Spinal cord (tissue), 10 donors: ENCODE measurements at places on chromosomes 7 and 10. TPM values are rescaled to one million over a fixed set of nuclear protein-coding genes. Genes with fewer than 3 reads are reported as not detected.
A peak's percentile ranks its signal among the peaks of the same experiment; 100 is the strongest.

DNA sequence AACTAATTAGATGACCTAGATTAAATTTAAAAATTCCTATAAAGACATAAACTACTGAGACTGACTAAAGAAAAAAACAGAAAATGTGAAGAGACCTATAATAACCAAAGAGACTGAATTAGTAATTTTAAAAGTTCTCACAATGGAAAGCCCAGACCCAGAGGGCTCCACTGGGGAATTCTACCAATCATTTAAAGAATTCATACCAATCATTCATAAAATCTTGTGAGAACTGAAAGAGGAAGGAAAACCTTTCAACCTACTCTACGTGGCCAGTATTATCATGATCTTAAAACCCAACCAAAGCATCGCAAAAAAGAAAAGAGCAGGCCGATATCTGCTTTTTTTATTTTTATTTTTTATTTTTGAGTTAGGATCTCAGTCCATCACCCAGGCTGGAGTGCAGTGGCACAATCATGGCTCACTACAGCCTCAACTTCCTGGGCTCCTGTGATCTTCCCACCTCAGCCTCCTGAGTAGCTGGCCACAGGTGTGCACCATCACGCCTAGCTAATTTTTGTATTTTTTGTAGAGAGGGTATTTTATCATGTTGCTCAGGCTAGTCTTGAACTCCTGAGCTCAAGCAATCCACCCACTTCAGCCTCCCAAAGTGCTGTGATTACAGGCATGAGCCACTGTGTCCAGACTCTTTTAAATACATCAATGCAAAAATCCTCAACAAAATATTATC lies 48.6 kb downstream of the DGKI start:
- no peaks in the 10 kb centered on the region for H3K27me3 ChIP-seq
- no peak overlapping the region for H3K4me3 ChIP-seq
- DNase-seq = no peak

- no peaks in the 10 kb centered on the region for H3K27me3 ChIP-seq
- no peak overlapping the region for H3K4me3 ChIP-seq
- H3K27ac ChIP-seq = no peak overlapping the region
- no peaks in the 10 kb centered on the region for H3K4me1 ChIP-seq
Measured at GRCh38 chr10:35386594-35387174, 50.4 kb downstream of the CCNY start.

- peaks cover 2% of the 10 kb centered on the region for H3K27me3 ChIP-seq
- no peak for DNase-seq
- no peak overlapping the region for H3K27ac ChIP-seq
- peaks cover 18% of the 10 kb centered on the region for H3K36me3 ChIP-seq
- H3K4me3 ChIP-seq = no peak overlapping the region
- H3K4me1 ChIP-seq = peaks cover 43% of the 10 kb centered on the region
Measured at GRCh38 chr7:159038066-159038465, 106.6 kb downstream of the VIPR2 start.

DNA sequence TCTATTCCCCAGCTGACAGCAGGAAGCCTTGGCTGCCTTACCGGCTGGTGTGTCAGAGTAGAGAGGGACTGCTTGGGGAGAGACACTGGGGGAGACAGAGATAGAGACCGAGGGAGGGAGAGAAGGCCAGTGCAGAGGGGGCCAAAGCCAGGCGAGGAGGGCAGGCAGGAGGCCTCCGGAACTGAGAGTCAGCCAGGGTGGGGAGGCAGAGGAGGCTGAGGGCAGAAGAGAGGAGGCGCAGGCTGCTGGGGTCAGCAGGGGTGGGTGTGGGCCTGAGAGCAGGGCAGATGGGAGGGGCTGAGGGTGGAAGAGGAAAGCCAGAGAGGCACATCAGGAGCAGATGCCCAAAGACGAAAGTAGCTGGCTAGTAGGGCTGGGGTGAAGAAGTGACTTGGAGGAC lies 57.2 kb upstream of the PAX2 start:
- no peak overlapping the region for H3K27ac ChIP-seq
- H3K36me3 ChIP-seq = no peaks in the 10 kb centered on the region
- peaks cover 65% of the 10 kb centered on the region for H3K27me3 ChIP-seq
- DNase-seq = no peak
- no peak overlapping the region for H3K4me3 ChIP-seq

DNA sequence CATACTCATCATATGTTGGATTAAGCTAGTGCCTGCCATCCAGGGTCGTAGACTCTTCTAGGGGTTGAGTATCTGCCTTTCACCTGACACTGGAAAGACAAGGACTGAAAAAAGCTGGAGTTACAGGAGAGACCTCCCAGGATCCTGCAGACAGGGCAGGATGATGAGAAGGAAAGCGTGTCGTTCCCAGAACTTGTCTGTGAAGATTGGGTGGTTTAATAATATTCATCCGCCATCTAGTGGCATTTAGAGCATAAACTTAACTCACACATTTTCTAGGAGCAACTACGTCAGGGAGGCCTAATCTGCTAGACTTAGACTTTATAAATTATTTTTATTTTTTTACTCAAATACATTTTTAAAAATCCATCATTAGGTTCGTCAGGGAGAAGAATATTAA lies 59.6 kb downstream of the ADRB1 start:
- H3K27ac ChIP-seq = no peak overlapping the region
- peaks cover 11% of the 10 kb centered on the region for H3K4me1 ChIP-seq
- no peaks in the 10 kb centered on the region for H3K36me3 ChIP-seq

Gene MOGAT3
- total RNA-seq = not detected

DNA sequence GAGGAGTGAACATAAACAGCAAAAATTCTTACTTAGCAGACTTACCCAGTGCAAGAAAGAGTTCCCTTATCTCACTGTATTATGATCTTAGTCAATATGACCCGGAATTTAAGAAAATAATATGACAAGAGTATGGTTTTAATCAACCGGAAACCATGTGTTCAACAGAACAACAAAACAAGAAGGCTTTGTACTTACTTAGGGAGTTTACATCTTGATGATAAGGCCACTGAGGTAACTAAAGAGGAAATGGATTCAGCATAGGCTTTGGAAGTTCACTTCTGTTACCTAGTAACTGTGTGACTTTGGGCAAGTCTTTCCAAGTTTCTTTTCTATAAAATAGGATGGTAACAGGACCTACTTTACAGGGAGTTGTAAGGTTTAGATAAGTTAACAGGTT lies 7.4 kb upstream of the FAS start:
- no peak for DNase-seq
- H3K4me1 ChIP-seq = peaks cover 2% of the 10 kb centered on the region
- H3K4me3 ChIP-seq = no peak overlapping the region

Gene SAMD9
- total RNA-seq = 9.6 TPM

DNA sequence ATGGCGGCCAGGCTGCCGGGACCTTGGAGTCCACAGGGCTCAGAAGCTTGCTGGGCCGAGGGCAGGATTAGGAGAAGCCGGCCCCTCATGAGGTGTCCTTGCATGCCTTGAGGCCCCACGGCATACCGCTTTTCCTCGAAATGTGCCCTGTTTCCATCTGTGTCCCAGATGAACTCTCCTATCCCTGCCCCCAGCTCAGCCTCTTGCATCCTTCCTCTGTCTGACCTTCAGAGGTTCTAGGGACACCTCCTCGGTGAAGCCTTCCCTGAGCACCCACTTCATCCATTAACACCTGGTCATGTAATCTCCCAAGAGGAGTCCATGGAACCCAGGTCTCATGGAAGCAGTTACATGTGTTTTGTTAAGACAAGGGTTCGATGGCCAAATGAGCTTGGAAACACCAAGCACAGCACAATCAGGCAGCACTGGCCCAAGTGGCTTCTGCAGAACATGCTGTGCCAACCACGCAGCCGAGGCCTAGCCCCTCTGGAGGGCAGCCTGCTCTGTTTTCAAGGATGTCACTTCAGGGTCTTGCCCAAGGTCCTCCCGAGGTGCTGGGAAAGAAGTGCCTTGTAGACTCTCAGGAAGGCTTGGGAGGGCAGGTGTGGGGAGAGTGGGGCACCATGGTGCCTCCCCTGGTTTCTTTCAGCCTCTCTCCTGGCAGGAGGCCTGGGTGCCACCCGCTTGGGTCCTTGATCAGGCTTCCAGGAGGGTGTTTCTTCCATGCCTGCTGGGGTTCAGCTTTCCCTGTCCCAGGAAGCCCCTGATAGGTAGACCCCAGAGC lies 124.3 kb downstream of the NEURL1 start:
- H3K4me1 ChIP-seq = peaks cover 76% of the 10 kb centered on the region
- peak overlapping the region; percentile 27 for H3K27ac ChIP-seq
- no peak overlapping the region for H3K4me3 ChIP-seq

- H3K4me3 ChIP-seq = no peak overlapping the region
- H3K27ac ChIP-seq = no peak overlapping the region
- DNase-seq = no peak
- no peaks in the 10 kb centered on the region for H3K27me3 ChIP-seq
- peaks cover 9% of the 10 kb centered on the region for H3K4me1 ChIP-seq
Measured at GRCh38 chr7:71731740-71732139, 599.8 kb downstream of the GALNT17 start.
